SJSA1 (cell line): ENCODE measurements at places on chromosomes 1 and 21. TPM values are rescaled to one million over a fixed set of nuclear protein-coding genes. Genes with fewer than 3 reads are reported as not detected.

The CELSR2 gene
- total RNA-seq: 0.11 TPM in 1 of 2 replicates, not detected in the other

The GPA33 gene
- not detected in 2 replicates for total RNA-seq

The TFF3 gene
- total RNA-seq: not detected in 2 replicates

GRCh38 chr1:178724376-178724727, 692 bp upstream of the RALGPS2 start:
- DNase-seq: no peak

DNA sequence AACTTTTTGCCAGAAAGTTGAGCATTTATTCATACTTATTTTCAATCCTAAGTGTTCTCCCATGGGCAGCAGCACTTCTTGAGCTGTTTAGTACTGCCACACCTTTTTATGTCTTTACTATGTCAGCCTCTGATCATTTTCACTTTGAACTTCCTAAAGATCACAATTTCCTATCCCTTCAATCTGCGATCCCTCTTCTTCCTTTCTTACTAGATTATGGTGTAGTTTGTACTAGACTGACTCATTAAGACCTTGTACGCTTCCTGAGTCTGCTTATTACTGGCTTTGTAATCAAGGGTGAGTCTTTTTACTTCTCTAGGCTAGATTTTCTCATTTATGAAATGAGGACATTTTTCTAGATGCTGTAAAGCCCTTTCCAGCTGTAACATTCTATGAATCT, 55.1 kb downstream of the LRIG2 start:
- no peak for DNase-seq

DNA sequence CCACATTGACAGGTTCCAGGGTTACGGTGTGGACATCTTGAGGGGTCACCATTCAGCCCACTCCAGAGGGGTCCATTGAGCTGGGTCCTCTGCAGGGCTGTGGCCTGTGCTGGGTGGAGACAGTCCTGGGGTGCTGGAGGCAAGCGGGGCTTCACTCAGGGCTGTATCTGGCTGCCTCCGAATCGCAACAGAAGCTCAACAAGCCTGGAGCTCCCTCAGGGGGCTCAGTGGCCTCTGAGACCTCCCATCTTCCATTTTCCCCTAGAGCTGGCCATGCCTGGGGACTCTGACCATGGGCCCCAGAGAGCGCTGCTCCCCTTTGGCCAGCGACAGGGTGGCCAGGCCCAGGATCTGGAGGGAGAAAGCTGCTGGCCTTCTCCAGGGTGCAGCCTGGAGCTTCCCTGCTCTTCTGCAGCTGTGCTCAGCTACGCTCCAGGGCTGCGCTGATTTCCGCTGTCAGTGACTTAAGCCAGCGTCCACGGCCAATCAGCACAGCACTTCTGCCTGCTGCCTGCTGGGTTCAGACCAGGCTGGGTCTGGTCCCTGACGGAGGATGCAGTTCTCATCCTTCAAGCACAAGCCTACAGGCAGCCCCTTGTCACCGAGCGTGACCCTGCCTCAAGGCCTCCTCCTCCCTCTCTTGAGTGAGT, 45.0 kb upstream of the ADARB1 start:
- no peak for DNase-seq

DNA sequence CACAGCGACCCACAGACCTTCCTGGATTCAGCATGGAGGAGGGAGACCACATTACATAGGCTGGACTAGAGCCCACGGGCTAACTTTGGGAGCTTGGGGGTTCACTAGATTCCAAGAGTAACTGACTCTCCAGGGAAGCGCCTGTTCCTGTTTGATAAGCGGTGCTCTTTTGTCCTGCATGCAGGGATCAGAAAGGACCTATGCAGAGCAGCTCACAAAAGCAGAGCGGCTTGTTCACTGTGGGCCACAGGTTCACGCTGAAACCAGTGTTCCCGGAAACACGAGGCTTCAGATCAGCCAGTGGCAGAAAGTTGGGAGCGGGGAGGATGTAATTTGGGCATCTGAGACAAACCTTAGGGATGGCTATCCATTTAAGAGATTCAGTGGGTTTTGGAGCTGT, 403.9 kb downstream of the PCP4 start:
- DNase-seq: no peak

DNA sequence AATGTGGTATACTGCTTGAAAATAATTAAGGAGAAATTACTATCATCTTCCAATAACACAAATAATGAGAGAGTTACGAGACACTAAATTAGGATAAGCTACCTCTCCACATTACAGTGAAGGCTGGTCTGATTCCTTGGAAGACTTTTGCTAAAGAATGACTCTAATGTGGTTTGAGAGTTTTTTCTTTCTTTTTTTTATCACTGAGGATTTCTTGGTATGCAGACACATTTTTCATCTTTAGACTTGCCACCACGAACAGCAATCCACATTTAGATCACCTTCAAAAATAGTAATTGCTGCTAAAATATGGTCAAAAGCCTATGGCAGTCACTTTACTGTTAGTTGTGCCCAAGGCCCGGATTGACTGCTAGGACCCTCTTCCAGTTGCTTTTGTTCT, 16.6 kb upstream of the TMEM35B start:
- DNase-seq: no peak

DNA sequence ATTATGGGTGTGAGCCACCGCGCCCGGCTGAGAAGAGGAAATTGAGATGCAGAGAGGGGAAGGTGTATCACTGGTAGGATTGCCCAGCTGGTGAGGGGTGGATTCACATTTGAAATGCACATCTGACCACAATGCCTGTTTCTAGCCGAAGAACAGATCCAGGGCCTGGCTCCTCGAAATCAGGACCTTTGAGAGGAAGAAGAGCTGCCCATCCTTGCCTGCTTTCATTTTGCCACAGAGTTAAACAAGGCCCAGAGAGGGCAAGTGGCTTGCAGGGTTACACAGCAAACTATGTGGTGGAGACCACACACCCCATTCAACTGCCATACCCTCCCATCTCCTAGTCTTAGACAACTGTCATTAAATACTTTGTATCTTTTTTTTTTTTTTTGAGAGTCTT, 32.9 kb upstream of the TMEM61 start:
- DNase-seq: no peak

- DNase-seq: no peak
Measured at GRCh38 chr1:111907321-111907720, 82.1 kb downstream of the KCND3 start.

DNA sequence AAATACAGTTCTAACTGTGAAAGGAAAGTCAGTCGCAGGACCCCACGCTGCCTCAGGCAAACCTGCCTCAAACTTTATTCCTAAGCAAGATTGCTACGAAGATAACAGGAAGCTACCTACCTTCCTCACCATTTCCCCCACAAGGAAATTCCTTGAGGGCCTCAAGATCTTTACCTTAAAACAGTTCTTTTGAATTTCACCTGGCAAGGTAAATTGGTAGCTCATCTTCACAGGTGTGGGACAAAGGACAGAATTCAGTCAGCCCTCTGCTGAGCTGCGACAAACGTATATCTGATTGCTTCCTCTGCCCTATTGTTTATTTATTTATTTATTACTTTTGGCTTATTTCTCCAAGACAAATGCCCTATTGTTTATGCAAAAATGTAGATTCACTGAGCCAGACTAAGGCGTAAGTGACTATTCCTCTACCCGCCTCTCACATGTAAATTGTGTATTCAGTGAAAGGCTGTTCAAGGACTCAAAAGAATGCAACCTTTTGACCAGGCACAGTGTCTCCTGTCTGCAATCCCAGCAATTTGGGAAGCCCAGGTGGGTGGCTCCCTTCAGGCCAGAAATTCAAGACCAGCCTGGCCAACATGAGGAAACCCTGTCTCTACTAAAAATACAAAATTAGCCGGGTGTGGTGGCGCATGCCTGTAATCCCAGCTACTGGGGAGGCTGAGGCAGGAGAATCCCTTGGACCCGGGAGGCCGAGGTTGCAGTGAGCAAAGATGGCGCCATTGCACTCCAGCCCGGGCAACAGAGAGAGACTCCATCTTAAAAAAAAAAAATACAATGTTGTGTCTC, 17.3 kb upstream of the PKNOX1 start:
- DNase-seq: no peak

DNA sequence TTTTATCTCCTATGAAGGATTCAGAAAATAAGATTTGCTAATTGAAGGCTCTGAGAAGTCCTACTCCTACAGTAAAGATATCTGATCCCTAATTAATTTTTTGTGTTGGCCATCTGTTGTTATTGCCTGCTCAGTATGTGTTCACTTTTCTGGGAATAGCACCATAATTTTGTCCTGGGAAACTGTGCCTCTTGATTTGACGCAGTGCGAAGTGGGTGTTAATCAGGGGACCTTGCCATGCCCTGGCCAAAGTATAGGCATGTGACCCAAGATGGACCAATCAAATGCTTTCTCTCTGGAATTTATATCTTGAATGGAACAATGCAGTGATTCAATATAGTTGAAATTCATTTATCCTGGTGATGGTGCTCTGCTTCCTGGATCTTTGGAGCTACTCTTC, 30.4 kb upstream of the GNG12 start:
- no peak for DNase-seq
